Amniotic stem cell (primary cell): ENCODE measurements at places on chromosomes 6 and 20.

- DNase-seq, result no peak
Measured at GRCh38 chr20:25548613-25549086, 36.7 kb downstream of the NINL start.

DNA sequence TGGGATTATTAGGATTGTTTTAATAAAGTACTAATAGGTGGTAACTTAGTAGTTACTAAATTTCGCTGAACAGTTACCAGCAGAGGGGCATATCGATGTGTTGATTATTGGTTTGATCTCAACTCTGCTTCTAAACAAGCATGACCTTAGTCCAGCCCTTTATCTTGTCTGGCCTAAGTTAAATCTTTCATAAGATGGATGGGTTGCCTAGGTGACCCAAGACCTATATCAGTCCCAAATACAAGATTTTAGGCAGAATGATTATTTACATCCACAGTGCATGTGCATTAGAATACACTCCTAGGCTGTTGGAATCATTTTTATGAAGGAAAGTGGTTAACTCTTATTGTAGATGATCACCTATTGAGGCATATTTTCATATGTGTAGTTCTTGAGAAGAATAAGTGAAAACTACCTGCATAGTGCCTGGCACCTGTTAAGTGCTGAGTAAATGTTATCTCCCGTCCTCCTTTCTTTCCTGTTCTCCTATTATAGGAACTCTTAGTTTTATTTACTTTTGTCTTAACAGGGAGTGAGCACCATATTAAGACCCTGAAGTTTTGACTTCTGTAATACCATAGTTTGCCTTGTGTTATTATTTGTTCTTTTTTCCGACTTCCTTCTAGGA lies 1.1 kb downstream of the HSF2 start:
- DNase-seq, result no peak

DNA sequence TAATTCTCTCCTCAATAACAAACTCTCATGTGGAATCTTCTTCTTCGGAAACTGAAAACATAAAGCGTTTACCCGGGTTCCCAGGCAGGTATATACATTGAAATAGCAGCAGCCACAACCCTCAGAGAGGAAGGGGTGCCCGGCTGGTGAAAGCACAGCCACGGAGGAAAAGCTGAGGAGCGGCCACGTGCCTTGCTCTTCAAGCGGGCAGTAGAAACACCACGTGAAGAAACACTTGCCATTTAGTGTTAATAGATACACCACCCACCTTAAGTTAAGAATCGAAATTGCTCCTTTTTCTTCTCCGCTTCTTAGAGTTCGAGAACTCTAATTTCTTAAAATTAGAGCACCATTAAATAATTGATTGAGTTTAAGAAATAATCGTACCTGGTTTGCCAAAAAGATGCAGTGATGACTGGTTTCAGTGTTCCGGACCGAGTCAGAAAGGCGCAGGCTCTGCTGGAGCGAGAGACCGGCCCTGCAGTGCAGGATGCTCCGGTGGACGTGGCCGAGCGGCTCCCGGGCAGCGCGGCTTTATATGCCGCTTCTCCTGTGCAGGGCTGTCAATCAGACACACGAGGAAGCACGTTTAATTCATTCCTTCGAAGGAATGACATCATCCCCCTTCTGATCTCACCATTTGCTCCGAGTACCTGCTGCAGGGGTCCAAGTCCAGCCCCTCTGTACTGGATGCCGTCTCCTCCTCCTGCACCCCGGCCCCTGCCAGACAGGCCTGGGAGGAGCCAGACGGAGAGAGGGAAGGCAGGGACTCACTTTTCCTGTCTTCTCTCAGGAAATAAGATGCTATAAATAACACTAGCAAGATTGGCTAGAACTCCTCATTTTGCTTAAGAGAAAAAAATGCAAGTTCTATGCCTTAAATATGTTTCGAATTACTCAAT lies at the start of gene THBS2:
TSS of gene THBS2 (minus strand) at position 510 of the 902 bp plus-strand sequence. CDS start 3,062 bp downstream, outside the sequence.
- DNase-seq, result peak; percentile 87

- DNase-seq, result no peak
Measured at GRCh38 chr6:44111434-44112417, 15.5 kb downstream of the MRPL14 start.

DNA sequence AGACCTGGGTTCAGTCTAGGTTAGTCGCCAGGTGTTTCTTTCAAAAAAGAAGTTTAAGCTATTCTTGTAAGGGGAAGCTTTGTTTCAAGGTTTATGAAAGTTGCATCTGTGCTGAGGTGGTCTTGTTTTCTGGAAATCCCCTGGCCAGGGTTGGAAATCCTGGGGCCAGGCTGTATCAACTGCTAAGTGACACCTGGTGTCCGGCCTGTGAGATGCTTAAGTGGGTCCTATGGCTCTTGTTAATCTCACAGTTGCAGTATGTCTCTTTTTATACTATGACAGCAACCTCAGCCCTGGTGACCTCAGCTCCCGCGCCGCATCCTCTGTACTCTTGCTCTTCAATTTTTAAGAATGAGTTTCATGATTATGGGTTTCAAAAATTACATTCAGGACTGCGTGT lies 72.0 kb downstream of the CHMP4B start:
- DNase-seq, result no peak

DNA sequence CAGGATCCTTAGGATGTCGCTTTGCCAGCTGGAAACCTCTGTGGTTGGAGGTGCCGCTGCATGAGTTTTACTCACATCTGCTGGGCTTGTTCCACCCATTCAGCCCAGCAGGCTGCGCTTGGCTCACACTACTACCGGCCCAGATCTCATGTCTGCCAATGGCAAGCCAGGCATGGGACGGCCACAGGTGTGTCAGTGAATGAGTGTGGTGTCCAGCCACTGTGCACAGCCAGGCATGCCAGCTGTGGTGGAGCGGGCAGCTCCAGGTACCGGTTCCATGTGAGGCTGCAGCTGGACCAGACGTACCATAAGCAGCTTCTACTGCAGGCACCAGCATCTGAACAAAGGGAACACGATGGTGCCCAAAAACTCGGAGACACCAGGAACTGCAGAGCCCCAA lies 33.1 kb upstream of the ASF1A start:
- DNase-seq, result no peak

GRCh38 chr6:30870546-30870945 lies 13.8 kb upstream of the DDR1 start:
- DNase-seq, result no peak

DNA sequence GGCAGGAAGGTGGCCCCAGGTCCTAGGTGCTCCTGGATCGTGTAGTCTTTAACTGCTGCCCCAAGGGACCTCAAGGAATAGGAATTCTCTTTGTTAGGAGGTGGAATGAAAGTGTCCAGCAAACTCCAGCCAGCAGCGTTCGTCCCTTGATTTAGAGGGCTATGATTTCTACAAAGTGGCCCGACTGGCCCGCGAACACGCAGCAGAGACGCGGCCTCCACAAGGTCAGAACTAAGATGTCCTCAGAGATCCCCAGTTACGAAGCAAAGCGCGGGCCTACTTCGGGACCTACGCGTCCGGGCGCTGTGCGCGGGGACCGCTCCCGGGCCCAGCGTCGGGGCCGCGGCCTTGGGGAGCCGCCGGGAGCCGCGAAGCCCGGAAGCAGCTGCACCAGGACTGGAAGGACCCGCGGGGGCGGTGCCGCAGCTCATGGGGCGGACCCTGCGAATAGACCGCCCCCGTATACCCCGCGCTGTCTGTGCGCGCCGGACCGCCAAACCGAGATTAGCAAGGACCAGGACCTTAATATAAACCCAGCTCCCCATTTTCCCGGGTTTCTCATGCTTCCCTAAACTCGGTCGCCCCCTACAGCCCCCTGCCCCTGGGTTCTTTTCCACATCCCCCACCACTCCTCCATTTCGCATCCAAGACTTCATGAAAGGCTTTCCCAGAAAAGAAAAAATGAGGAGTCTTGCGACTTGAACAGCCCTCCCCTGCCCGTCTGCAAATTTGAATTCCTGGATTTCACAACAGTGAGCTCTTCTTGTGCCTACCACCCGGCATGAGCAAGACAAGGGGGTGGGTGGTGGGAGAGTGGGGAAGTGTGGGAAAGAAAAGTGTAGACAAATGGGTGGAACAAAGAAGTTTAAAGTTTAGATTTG lies at the start of gene C6orf47:
TSS of gene C6orf47 (minus strand) at position 398 of the 881 bp plus-strand sequence. CDS start 831 bp downstream, outside the sequence.
- peak; percentile 47 for DNase-seq

DNA sequence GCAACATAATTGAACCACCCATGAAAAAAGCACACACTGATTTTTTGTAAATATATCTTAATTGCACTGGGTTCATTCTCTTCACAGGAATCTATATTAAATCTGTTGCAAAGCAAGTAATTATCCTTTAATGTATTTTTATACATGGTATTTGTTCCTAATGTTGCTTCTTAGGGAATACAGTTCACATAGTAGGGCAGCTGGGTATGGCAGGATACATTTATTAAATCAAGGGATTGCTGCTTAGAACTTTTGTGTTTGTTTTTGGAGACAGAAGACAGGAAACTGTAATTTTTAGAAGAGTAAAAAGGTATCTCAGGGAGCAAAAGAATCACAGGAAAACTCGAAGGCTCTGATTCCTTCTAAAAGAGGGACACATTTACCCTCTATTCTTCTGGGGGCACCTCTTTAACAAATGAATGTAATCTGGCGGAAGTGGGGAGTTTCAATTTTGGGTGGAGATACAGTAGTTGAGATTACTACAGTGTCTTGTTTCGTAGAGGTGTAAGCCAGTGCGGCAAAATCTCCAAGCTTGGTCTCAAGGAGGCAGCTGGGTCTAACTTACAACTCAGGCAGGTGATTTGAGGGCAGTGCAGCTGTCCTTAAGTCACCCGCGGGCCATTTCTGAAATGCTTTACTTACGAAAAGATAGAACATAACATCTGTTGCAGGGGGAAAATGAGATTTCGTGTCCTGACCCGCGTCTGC lies 812 bp upstream of the SMIM13 start:
- DNase-seq, result no peak

- DNase-seq, result peak; percentile 25
Measured at GRCh38 chr6:133341607-133342158, 100.5 kb downstream of the EYA4 start.

DNA sequence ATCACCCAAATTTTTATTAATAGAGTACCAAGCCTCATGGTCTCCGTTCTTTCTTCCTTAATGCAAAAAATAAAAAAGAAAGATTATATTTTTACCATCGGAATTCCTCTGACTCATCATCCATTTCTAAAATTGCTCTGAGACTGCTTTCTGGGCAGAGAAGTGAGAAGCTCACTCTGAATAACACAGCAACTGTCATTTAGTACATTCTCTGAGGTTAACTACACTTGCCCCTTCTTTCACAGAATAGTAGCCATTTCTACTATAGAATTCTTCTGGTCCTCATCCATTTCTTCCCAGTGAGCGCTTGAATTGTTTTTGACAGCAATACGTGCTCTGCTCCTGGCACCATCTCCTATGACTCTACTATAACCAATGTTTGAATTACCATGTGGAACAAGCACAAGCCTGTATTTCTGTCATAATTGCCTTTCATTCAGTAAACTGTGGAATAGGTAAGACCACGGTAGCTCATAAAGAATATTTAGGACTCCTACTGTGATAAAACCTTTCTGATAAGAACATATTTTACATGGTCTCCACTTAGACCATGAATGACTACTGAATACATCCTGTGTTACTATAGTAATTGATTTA lies 435.5 kb upstream of the NRSN1 start:
- DNase-seq, result no peak

DNA sequence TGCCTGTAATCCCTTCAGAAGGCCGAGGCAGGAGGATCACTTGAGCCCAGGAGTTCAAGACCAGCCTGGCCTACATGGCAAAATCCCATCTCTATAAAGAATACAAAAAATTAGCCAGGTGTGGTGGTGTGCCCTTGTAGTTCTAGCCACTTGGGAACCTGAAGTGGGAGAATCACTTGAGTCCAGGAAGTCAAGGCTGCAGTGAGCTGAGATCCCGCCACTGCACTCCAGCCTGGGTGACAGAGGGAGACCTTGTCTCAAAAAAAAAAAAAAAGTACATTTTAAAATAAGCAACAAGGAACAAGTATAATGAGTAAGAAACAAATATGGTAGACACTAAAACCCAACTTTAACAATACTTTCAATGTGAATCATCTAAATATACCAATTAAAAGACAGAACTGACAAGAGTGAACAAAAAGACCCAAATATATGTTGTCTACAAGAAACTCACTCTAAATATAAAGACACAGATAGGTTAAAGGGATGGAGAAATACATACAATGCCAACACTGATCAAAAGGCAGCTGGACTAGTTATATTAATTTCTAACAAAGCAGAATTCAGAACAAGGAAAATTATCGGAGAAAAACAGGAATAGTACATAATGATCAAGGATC lies 37.7 kb downstream of the RANBP9 start:
- no peak for DNase-seq

- no peak for DNase-seq
Measured at GRCh38 chr20:5767493-5768098, 17.4 kb downstream of the SHLD1 start.

GRCh38 chr20:59945731-59946130 lies 5.5 kb downstream of the FAM217B start:
- DNase-seq, result no peak
